ENCODE measurements at places on chromosomes 5 and 9.

- DNase-seq, result no peak
Measured at GRCh38 chr5:24816206-24816605, 171.4 kb upstream of the CDH10 start.

GRCh38 chr5:13251623-13252376 lies 692.7 kb downstream of the DNAH5 start:
- no peak for DNase-seq

GRCh38 chr5:124721229-124721735 lies 25.2 kb downstream of the ZNF608 start:
- DNase-seq, result no peak

GRCh38 chr9:112868461-112868860 lies 22.2 kb downstream of the SLC46A2 start:
- DNase-seq, result no peak

GRCh38 chr9:16445141-16445920 lies 425.1 kb downstream of the BNC2 start:
- DNase-seq, result no peak

- DNase-seq, result no peak
Measured at GRCh38 chr5:9421884-9422283, 124.0 kb downstream of the SEMA5A start.

DNA sequence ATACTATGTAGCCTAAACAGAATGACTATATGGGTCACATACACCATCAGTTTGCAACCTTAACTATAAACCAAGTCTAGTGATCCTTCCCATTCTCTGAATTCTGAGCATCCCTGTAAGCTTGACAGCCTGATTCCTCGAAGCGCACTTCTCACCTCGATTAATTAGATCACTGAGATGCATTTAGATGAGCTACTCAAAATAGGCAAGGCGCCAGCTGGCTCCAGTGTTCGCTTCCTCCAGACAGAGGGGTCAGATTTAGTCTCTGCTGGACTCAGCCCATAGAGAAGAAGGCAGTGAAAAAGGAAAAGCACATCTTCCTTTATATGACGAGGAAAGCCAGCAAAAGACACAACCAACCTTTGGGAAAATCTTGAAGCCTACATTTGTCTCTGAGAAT lies 371.5 kb downstream of the MLLT3 start:
- no peak for DNase-seq

DNA sequence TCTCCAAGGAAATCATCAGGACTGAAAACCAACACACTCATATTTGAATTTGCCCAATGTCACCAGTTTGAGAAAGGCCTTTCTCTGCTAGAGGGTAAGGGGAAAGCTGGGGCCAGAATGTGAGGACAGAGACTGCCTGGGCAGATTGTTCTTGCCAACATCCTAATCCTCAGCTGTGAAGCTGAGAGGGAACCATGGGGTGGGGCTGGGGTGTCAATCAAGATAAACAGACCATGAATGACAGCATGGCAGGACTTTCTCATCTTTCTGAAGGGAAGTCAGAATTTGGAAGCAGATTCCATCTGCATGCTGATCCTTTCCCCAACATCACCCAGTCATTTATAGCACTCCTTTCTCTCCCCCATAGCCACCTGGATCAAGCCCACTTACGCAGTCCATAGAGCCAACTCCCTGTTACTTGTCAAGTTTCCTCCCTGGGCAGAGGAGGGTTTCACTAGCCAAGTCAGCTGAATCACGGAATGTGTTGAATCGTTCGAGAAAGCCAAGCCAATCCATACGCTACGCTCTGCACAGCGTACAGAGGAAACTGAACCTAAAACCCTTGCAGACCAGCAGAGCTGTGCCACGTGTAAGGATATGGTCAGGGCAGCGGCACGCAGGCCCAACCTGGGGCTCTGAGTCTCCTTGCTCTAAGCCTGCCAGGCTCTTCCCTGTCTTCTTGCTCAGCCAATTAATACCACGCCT lies 14.9 kb downstream of the GLDC start:
- DNase-seq, result no peak

DNA sequence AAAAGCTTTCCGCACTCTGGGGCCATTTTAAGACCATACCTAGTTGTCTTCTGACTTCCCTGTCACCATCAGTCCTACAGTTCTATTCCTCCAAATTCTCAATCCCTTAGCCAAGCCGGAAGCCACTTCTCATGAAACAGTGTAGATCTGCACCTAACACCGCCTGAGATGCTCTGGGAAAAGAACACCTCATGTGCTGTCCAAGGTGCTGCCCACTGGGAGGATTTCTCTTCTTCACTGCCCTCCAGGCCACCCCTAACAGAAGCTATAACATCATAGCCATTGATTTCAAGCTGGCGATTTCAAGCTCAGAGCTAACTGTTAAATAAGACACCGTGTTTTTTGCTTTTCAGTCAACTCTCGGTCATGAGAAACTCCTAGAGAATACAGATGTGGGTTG lies 559.3 kb downstream of the CCDC171 start:
- DNase-seq, result no peak

- DNase-seq, result no peak
Measured at GRCh38 chr5:43785198-43785597, 182.2 kb downstream of the NNT start.

- DNase-seq, result no peak
Measured at GRCh38 chr5:112061666-112062065, 304.7 kb upstream of the NREP start.

- DNase-seq, result no peak
Measured at GRCh38 chr5:643351-643801, 31.2 kb downstream of the CEP72 start.

DNA sequence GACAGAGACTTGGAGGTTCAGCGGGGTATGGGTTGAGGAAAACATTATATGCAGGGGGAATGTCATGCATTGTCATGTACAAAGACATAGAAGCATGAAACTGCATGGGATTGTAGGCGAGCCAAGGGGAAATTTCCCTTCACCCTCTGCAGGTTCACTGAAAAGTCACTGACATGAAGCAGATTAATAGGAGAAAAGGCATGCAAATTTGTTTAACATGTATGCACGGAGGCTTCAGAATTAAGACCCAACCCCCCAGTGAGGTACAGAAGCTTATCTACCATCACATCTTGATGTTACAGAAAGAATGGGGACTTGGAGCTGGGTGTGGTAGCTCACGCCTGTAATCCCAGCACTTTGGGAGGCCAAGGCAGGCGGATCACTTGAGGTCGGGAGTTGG lies 18.5 kb downstream of the NIM1K start:
- no peak for DNase-seq

GRCh38 chr9:133188006-133188842 lies 20.8 kb downstream of the OBP2B start:
- DNase-seq, result peak; percentile 19

DNA sequence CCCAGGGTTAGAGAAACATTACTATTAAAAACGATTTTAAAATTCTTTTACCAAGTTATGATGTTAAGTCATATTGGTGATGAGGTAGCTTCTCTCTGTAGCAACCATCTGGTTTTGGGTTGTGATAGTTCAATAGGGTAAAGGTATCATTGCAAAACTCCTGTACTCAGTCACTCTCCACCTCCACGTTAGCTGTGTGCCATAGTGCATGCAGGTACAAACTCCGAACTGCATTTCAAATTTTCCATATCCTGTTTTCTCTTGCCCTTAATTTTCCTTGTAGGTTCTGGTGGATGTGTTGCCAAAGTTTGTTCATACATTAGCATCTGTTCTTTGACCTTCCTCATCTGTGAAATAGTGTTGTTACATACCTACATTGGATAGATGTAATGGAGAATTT lies 53.1 kb upstream of the ARRDC3 start:
- no peak for DNase-seq

- peak; percentile 23 for DNase-seq
Measured at GRCh38 chr5:145984072-145984471, 47.7 kb downstream of the SH3RF2 start.

DNA sequence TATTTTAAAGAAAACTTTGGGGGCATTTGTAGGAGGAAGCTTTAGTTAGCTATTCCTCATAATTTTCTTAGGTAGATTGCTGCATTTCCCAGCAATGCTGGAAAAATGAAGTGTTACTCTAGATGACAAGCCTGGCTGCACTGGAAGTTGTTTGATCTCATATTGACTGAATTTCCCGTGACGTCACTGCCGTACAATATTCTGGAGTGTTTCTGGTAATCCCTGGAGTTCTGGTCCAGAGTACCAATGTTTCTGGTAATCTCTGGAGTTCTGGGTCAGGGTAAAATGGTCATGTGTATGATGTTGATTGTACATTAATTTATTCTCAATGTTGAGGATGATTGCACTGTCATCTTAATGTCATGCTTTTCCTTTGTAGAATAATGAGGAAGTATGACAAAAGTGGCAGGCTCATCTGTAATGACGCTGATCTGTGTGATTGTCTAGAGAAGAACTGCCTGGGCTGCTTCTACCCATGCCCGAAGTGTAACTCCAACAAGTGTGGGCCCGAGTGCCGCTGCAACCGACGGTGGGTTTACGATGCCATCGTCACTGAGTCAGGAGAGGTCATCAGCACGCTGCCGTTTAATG lies 26.2 kb downstream of the ARL14EPL start:
- no peak for DNase-seq

DNA sequence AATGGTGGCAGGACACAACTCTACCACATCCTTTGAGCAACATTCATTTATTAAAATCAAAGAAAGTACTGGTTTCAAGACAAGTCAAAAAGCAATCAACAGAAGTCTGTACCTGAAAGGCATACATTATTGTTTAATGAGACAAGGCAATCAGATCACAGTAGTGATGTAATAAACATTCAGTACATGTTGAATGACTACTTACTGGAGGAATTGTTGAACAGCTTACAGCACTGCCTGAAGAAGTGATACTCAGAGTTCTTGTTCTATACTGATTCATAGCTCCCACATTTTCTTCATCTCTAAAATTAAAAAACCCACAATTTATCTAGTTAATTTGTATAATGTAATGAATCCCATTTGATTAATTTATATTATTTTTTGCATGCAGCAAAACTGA lies 18.2 kb downstream of the RIOK2 start:
- no peak for DNase-seq

- no peak for DNase-seq
Measured at GRCh38 chr5:37211661-37212060, 37.5 kb downstream of the CPLANE1 start.

GRCh38 chr9:1216532-1216931 lies 166.4 kb downstream of the DMRT2 start:
- DNase-seq, result no peak

DNA sequence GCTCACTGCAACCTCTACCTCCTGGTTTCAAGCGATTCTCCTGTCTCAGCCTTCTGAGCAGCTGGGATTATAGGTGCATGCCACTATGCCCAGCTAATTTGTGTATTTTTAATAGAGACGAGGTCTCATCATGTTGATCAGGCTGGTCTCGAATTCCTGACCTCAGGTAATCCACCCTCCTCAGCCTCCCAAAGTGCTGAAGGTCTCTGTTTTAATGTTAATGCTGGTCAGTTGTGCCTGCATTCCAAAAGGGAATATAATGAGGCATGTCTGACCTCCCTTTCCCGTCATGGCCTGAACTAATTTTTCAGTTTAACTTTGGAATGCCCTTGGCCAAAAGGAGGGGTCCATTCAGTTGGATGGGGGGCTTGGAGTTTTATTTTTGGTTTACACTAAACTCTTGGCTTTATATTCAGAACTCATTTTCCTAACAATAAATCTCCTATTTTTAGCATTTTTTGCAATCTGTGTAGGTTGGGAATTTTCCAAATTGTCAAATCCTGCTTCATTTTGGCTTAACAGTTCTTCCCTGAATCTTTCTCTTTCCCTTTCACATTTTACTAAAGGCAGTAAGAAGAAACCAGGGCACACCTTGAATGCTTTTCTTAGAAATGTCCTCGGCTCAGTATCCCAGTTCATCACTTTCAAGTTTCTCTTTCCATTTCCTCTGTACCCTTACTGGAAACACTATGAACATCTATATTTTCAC lies 1175.5 kb downstream of the MAT2B start:
- no peak for DNase-seq

DNA sequence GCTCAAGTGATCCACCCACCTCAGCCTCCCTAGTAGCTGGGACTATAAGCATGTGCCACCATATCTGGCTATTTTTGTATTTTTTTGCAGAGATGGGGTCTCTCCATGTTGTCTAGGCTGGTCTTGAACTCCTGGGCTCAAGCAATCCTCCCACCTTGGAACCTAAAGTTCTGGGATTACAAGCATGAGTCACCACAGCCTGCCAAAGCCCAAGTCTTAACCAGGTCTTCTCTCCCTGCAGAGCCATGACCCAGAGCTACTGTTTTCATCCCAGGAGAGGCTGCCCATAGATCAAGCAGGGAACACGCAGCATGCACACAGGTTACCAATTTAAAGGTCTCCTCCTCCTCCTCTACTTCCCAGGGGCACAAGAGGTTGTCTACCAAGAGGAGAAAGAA lies 29.7 kb downstream of the PCDHGC5 start:
- no peak for DNase-seq

- no peak for DNase-seq
Measured at GRCh38 chr9:124354346-124355038, 60.8 kb downstream of the PSMB7 start.

- DNase-seq, result no peak
Measured at GRCh38 chr5:7251132-7251531, 144.8 kb upstream of the ADCY2 start.

- no peak for DNase-seq
Measured at GRCh38 chr9:111897601-111898137, 1.1 kb downstream of the UGCG start.

GRCh38 chr9:113956901-113957300 lies 80.8 kb downstream of the ZNF618 start:
- DNase-seq, result no peak

DNA sequence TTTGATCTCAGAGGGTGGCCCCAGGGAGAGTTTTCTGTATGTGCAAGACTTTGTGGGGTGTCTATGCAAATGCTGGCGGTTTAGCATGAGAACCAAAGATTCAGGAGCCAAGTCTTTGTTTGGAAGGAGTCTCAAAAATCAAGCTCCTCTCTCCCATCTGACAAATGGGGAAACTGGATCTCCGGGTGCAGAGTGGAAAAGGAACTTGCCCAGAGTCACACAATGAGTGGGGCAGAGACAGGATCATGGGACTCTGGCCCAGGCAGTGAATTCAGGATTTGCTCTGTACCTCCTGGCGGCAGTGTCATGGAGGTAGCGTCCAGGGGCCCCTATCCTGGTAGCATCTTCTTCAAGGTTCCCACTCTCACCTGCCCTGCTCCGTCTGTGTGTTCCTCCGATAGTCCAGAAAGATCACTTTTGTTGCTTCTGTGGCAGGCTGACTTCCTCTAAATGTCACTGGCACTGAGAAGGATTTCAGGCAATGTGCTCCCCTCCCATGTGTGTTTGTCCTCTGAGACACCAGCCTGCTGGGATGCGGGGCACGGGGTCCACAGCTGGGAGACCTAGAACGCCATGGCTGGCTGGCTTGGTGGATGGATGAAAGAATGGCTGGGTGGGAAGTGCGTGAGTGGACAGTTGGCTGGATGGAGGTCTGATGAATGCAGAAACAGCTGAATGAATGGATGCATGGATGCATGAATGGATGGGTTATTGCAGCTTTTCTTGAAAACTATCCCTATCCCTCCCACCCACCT lies 3.6 kb downstream of the CCL19 start:
- DNase-seq, result no peak

GRCh38 chr9:10274988-10275387 lies 337.8 kb downstream of the PTPRD start:
- DNase-seq, result no peak

All from midbrain (tissue), 1 donor.